ENCODE measurements at places on chromosomes 5 and 9. TPM values are rescaled to one million over a fixed set of nuclear protein-coding genes. Genes with fewer than 3 reads are reported as not detected.

Gene FRRS1L
- 0.97 TPM for total RNA-seq

Gene ENHO
- 0.51 TPM for total RNA-seq

Gene OR1J2
- not detected for total RNA-seq

Gene CTXN3
- not detected for total RNA-seq

Gene NOXA1
- total RNA-seq = 8.4 TPM

DNA sequence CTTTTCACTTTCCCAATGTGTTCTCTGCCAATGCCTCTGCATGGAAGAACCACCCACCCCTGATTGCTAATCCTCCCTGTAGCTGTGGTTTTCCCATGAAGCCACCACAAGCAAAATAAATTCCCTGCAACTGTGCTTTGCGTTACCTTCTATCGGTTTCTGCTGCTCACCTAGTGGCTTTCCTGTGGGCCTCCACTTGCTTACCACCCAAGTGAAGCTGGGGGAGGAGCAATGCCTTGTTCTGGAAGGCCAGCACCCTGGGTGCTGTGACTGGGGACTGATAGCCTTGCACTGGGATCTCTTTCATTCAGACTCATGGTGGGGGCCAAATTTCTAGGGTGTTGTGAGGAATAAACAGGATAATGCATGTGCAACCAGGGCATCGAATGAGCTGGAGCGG lies 56.3 kb upstream of the GDNF start:
- no peaks in the 10 kb centered on the region for H3K4me1 ChIP-seq
- DNase-seq = no peak
- H3K36me3 ChIP-seq = no peaks in the 10 kb centered on the region
- no peak overlapping the region for H3K27ac ChIP-seq

DNA sequence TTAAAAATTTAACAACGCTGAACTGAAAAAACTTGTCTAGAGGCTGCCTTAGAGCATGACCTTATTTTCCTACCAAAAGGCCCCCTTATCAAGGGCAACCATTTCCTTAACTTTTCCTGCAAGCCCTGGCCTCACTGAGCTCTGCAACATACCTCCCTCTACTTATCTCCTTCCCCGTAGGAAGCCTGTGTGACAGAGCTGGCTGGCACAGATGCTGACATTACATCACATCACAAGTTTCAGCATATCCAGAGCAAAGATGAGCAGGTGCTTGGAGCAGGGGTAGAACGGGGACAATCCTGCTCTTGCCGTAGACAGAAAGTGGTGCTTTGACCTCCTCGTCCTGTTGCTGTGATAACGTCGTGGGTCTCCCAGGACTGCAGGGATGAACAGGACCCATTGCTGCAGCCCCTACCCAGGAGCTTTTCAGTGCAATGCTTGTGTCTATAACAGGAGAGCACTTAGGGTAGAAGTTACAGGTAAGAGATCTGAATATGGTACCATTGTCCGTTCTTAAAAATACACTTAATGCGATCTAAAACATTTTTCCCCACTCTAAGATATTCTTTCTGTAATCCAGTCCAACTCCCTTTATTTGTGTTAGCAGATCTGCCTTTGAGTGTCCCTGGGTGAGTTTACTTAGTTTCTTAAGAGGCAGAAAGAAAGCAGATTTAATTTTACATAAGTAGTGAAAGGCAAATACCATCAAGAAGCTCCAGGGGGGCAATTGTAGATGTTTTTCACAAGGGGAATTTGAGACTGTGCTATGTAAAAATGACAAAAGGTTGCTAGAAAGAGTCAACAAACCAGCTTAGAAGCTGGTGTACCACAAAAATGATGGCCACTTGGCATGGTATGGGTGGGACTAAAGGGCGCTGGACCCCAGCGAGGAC lies 101.9 kb upstream of the EFNA5 start:
- no peak for DNase-seq
- H3K4me1 ChIP-seq = no peaks in the 10 kb centered on the region
- H3K4me3 ChIP-seq = no peak overlapping the region
- no peaks in the 10 kb centered on the region for H3K36me3 ChIP-seq

DNA sequence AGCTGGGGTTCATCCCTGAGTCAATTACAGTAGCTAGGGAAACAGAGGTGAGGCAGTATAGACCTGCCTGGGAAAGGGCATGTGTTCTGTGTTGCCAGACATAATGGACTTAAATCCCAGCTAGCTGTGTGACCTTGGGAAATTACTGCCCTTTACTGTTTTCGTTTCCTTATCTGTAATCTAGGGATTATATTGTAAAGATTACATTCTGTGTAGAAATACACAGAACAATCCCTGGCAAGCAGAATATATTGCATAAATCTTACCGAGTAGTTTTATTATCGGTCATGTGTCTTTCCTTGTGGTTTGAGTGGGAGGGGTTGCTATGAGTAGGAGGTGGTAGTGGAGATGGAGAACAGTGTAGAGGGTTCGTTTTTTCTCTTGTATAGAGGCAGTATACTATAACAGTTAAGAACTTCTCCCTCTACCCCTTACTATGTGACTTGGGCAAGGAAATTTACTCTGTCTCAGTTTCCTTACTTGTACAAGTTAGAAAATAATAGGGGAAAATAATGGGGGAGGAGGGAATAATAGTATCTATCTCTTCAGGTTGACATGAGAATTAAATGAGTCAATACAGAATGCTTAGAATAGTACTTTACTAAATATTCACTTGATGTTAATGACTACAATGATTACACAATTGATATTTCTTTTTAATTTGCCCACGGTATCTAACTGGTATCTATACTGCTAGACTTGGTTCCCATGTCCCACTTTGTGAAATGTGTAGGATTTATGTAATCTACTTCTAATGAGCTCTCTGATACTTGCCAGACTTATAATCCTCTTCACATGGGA lies 7.1 kb upstream of the DMXL1 start:
- no peaks in the 10 kb centered on the region for H3K27me3 ChIP-seq
- no peaks in the 10 kb centered on the region for H3K36me3 ChIP-seq
- no peak overlapping the region for H3K4me3 ChIP-seq
- H3K4me1 ChIP-seq = no peaks in the 10 kb centered on the region

DNA sequence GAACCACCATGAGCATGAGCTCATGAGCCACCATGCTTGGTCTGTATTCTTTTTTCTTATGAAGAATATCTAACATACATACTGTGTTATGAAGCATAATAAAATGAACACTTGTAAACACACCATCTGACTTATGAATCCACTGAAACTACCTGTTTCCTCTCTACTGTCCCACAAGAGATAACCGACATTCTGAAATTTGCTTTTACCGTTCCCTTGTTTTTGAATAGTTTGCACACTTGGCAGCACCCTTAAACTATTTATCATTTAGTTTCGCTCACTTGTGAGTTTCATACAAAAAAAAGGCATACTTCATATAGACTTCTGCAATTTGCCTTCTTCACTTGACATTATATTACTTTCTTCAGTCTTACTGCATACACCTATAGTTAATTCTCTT lies 8.9 kb downstream of the LARS1 start:
- H3K36me3 ChIP-seq = peaks cover 23% of the 10 kb centered on the region
- H3K27ac ChIP-seq = no peak overlapping the region
- DNase-seq = no peak
- H3K4me3 ChIP-seq = no peak overlapping the region
- H3K4me1 ChIP-seq = no peaks in the 10 kb centered on the region

DNA sequence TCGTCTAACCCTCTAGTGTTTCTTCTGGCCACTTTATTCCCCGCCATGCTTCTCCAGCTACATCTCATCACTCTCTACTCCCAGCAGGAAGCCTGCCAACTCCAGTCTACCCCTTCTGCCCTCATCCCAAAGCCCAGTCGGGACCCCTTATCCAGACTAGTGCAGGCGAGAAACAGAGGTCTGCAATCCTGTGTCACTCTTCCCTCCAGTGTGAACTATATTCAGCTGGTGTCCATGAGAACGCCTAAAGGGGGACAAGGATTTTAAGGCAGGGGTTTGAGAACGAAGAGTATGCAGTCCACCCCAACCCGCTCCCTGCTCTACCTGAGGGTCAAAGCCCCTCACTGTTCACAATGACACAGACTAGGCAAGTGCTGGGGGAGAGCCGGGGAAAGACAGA lies 41.7 kb upstream of the GABRP start:
- no peaks in the 10 kb centered on the region for H3K36me3 ChIP-seq
- H3K4me1 ChIP-seq = peaks cover 12% of the 10 kb centered on the region
- H3K4me3 ChIP-seq = no peak overlapping the region
- H3K27ac ChIP-seq = no peak overlapping the region

DNA sequence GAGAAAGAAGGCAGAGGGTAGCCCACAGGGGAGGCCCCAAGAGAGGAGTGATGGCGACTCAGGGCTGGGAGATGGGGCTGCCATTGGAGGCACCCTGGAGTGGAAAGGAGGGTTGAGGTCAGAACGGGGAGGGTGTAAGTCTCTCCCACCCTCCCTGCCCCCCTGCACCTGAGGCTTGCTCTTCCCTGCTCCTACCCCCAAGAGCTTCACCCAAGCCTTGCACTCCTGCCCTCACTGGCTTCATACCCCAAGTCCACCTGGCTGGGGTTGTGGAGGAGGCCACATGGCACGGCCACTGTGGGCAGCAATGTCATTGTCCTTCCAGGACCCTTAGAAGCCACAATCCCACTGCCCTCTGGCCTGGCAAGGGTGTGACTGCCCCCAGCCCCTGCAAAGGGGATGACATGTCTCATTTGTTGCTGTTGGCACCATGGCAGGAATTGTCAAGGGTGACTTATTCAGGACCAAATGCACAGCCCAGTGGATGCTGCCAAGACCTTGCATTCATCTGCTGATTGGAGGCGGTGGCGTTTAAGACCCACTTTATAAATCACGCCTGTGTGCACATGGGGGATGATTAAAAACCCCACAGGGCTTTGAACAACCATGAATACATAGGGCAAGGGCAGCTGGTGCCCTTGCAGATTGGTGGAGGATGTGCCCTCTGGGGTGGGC lies 47.6 kb upstream of the RNU6ATAC start:
- H3K4me3 ChIP-seq = no peak overlapping the region
- H3K27me3 ChIP-seq = no peaks in the 10 kb centered on the region
- no peak for DNase-seq

GRCh38 chr5:60545551-60545950 lies 154.4 kb downstream of the DEPDC1B start:
- no peaks in the 10 kb centered on the region for H3K27me3 ChIP-seq
- no peaks in the 10 kb centered on the region for H3K36me3 ChIP-seq
- DNase-seq = no peak
- no peaks in the 10 kb centered on the region for H3K4me1 ChIP-seq
- no peak overlapping the region for H3K27ac ChIP-seq
- no peak overlapping the region for H3K4me3 ChIP-seq

DNA sequence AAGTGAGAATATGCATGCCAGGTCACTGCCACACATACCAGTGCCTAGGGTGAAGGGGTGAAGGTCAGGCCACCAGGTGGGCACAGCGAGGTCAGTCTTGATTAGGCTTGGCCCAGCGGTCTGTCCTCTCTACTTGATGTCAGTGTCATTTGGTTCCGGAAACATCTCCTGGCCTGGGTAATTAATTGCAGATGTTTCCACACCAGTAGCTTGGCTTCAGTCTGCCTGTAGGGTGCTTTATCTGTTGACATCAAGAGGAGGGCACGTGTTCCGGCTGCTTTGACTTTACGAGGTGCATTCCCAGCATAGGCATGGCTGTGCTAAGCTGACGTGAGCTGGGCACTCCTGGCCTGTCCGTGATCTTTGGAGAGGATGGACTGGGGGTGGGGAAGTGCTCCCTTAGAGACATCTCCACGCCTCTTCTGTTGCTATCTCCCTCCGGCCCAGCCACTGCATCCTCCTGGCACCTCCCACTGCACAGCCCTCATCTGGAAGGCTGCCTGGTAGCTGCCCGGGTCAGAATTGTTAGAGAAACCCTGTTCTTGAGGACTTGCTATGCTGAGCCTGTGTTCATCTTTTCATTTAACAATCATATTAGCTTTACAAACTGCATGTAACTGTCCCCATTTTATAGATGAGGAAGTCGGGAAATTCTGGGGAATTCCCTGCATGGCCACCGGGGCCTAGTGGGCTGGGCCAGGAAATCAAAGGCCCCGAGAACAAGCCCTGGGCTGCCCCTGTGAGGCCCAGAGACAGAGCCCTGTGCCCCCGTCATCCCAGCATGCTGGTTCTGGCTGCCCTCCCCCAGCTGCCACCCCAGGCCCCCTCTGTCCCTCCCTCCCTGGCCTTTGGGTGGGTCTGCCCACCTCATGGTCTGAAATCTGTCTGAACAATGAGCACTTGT lies 29.1 kb downstream of the JADE2 start:
- no peaks in the 10 kb centered on the region for H3K36me3 ChIP-seq
- no peak overlapping the region for H3K4me3 ChIP-seq
- no peak overlapping the region for H3K27ac ChIP-seq
- DNase-seq = no peak
- H3K4me1 ChIP-seq = peaks cover 14% of the 10 kb centered on the region

- DNase-seq = no peak
- H3K4me3 ChIP-seq = no peak overlapping the region
- H3K27me3 ChIP-seq = no peaks in the 10 kb centered on the region
- H3K36me3 ChIP-seq = no peaks in the 10 kb centered on the region
These were observed 42.9 kb upstream of the RNF130 start for GRCh38 chr5:180114304-180115003.

GRCh38 chr9:76603448-76603895 lies 144.5 kb downstream of the GCNT1 start:
- H3K36me3 ChIP-seq = no peaks in the 10 kb centered on the region
- no peak overlapping the region for H3K27ac ChIP-seq
- no peaks in the 10 kb centered on the region for H3K4me1 ChIP-seq
- no peaks in the 10 kb centered on the region for H3K27me3 ChIP-seq

DNA sequence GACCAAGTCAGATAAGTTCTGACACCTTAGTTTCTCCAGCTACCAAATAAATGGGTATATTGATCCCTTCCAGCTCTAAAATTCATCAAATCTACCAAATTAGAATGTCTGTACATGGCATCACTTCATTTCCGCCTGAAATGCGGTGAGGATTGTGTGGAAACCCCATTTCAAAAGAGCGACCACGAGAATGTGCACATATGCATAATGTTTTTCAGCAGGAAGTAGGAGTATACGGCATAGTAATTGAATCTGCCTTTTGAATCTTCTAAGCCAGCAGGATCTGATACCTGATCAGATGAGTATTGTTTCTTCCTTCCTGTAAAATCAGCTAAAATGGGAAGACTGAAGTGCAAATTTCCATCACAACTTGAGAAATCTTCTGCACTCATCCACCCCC lies 418.6 kb downstream of the TMEM38B start:
- no peaks in the 10 kb centered on the region for H3K27me3 ChIP-seq
- no peak for DNase-seq
- no peaks in the 10 kb centered on the region for H3K36me3 ChIP-seq
- H3K4me1 ChIP-seq = no peaks in the 10 kb centered on the region
- no peak overlapping the region for H3K4me3 ChIP-seq

- H3K36me3 ChIP-seq = no peaks in the 10 kb centered on the region
- no peak overlapping the region for H3K4me3 ChIP-seq
- no peak for DNase-seq
These were observed 151.5 kb downstream of the TAF11L14 start for GRCh38 chr5:17785774-17786173.

GRCh38 chr5:120465436-120465961 lies 1.4 kb downstream of the PRR16 start:
- no peak overlapping the region for H3K27ac ChIP-seq
- H3K36me3 ChIP-seq = no peaks in the 10 kb centered on the region
- H3K4me3 ChIP-seq = peak overlapping the region; percentile 7
- H3K4me1 ChIP-seq = peaks cover 3% of the 10 kb centered on the region

Measured in pancreas (tissue), 10 donors.